NK-92 treated with Interleukin-12 subunit alpha and Interleukin-12 subunit beta, amount 100 ng/mL, for 24 hours (cell line): ENCODE measurements at places on chromosomes 3 and 15.

DNA sequence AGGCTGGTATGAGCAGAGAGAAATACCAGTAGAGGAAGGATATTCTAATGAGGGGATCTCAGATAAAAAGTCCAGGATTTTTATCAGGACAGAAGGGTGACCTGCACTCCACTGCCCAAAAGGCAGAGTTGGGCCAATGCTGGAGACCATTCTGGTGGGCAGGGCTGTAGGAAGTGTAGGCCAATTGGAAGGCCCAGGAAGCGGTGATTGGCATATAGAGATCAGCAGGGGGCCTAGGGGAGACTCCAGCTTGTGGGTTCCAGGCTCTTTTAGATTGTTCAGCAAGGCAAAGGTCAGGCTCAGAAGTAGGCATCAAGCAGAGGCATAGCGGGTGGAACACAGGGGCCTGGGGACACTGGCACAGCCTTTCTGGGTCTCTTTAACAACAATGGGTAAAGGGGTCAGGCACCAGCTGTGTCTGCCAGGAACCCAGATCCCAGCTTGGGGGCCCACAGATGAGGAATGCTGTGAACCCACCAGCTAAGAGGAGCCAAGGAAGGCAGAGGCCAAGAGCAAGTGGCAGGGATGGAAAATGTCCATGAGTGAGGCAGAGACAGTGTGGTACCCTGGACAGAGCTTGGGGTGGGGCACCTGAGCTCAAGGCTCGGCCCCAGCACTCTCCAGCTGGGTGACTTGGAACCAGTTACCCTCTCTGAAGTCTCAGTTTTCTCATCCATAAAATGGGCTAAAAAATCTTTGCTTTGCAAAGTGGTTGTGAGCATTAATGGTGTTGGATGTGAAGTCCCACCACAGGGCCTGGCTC, 27.0 kb upstream of the RASGRF1 start:
- no peak for DNase-seq

GRCh38 chr3:18556001-18556408, 130.9 kb upstream of the SATB1 start:
- no peak for DNase-seq

GRCh38 chr3:54698054-54698453, 229.8 kb downstream of the LRTM1 start:
- DNase-seq, result no peak

DNA sequence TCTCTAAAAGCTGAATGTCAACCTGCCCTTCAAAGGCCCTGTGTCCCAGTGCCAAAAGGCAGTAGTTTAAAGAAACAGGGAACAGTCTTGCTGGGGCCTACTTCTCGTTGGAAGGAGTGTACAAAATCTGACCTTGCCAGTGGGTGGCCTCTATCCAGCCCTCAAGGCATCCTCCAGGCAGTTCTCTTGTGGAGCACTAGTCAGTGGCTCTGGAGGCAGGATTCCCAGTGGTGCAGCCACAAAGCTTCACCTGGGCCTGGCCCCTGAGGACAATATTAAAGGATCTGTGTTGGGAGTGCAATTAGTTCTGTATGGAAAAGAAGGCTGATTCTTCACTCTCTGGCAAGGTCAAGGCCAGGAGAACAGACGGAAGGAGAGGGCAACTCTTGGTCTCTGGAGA, 237.8 kb upstream of the ADAMTS9 start:
- DNase-seq, result no peak

- DNase-seq, result no peak
These were observed 216.1 kb upstream of the ROPN1 start for GRCh38 chr3:124207873-124208485.

GRCh38 chr3:46888705-46889104, 11.2 kb downstream of the PTH1R start:
- DNase-seq, result no peak
